CD4-positive, alpha-beta memory T cell (primary cell): ENCODE measurements at places on chromosomes 11 and 22. TPM values are rescaled to one million over a fixed set of nuclear protein-coding genes. Genes with fewer than 3 reads are reported as not detected.

DNA sequence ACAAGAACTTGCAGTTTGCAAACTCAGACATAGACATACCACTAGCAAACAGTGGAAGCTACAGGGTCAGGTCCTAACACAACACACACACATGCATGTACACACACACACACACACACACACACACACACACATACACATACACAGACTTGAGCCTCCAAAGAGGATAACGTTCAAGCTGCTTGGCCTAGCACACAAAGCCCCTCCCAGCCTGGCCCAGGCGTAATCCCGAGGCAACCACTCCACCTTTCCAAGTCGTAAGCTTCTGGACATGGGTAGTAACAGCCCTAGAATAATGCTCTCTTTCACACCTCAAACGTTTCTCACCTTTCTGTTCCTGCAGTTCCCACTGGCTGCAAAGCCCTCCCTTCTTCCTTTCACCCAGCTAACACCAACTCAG is 88.6 kb downstream of the LARGE1 start:
- DNase-seq: no peak

GRCh38 chr22:23251445-23252093 is 71.3 kb downstream of the BCR start:
- no peak for DNase-seq

DNA sequence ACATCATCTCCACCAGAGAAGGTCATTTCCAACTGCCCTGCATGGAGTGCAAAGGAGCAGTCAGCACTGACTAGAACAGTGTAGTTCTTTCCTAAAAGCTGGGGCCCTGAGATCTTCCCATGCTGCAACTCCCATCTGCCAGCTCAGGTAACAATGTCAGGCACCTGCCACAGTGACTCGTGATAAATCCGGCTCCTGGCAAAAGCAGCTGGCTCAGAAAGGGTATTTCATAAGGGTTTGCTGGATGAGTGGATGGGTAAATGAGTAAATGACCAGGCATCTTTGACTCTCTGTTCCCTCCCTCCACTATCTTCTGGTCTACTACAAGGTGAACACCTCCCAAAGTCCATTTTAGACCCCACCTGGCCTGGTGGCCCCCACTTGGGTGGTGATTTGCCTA is 403.6 kb downstream of the NXPE2 start:
- DNase-seq: no peak

DNA sequence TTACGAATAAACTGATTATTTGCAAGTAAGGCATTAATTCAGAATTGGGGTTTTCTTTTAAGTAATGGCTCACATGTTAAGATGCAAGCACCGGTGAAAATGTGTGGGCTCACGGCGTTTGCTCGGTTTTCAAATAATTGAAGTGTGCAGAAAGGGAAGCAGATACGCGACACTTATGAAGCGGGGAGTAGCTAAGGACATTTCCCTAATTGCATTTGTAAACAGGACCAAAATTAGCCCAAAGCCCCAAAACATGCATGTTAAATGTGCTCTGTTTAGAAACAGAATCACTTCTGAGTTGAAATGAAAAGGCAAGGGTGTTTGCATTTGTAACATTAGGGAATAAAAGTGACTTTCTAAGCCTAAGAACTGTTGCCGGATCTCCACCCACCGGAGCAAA is 61.3 kb downstream of the ELFN2 start:
- no peak for DNase-seq

- no peak for DNase-seq
These were observed 200.5 kb downstream of the GRIK4 start for GRCh38 chr11:120712014-120712413.

- no peak for DNase-seq
These were observed 3.6 kb upstream of the INPP5J start for GRCh38 chr22:31119026-31119717.

- DNase-seq: no peak
These were observed 8.5 kb downstream of the ST14 start for GRCh38 chr11:130168105-130168504.

Gene IFITM10
- total RNA-seq: 1.6 TPM

Gene ABCC8
- total RNA-seq: not detected

Gene UBQLN3
- not detected for total RNA-seq

Gene RAG2
- not detected for total RNA-seq

Gene F2
- total RNA-seq: not detected

Gene LRRC74B
- total RNA-seq: not detected

Gene GUCY1A2
- total RNA-seq: 0.12 TPM

Gene SLCO2B1
- 2.4 TPM for total RNA-seq
